ENCODE measurements at places on chromosomes 7 and 10.

DNA sequence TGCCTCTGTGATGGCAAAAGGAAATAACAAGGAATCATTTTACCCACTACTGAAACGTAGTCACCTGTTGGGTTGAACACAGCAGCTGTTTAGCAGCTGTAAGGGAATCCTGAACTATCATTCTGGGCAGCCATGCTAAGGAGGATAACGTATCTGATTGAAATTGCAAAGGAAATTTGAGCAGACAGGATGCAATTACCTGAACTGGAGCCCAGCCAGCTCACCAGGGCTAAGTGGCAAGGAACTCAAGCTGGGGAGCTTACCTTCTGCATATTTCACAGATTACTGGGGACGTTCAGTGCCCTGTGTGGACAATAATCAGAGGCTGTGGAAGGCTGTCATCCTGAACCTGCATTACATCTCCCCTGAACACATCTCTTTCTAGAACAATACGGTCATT lies 650.5 kb downstream of the SORCS3 start:
- no peak for DNase-seq

- no peak for DNase-seq
Measured at GRCh38 chr7:129334473-129334872, 99.8 kb upstream of the STRIP2 start.

DNA sequence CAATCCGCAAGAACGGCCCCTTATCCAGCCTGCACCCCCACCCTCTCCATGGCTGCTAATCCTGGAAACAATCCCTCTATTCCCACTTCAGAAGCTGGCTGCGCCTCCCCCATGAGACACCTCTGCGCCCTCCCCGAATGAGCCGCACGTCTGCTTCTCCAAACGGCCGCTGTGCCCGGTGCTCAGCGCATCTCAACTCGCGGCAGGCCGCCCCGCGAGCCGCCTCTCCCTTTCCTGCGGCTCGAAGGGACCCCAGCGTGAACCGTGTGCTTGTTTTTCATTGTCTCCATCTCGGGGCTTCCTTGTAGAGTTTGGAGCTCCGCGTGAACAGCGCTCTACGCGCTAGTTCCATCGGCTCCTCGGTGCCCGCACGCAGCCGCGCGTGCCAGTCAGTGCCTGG lies 20.8 kb upstream of the FXYD4 start:
- DNase-seq = no peak

GRCh38 chr10:77664008-77664407 lies 26.4 kb upstream of the KCNMA1 start:
- DNase-seq = no peak

DNA sequence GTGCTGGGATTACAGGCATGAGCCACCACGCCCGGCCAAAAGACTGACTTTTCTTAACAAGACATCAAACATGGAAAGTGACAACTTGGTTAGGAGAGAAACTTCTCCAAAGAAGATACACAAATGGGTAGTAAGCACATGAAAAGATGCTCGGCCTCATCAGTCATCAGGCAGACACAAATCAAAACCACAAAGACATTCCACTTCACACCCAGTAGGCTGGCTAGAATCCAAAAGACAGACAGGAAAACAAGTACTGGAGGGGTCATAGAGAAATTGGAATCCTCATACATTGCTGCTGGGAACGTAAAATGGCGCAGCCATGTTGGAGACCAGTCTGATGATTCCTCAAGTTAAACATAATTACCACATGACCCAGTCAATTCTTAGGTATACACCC lies 16.4 kb downstream of the SEPHS1 start:
- no peak for DNase-seq

- no peak for DNase-seq
Measured at GRCh38 chr10:26413375-26413774, 24.8 kb upstream of the APBB1IP start.

DNA sequence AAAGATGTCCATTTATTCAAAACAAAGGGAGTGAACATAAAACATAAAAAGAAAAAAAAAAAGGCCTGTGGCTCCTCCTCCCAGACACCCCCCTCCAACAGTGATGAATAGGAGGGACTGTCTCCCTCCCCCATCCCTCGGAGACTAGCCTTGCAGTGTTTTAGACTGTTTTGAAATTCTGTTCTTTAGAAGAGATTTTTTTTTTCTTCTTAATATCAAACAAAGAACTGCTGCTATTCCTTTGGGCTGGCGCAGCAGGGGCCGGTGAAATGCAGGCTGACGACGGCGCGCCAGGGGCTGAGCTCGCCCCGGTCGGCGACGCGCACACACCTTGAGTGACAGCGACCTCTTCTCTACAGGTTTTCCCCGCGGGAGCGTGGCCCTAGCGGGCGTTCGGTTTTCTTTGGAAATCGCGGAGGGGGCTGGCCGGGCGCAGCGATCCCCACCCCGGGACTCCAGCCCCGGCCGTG lies at the start of gene LANCL2:
Gene LANCL2, plus strand, starts transcription at position 133 of the 470 bp plus-strand sequence. CDS start 689 bp downstream, outside the sequence.
- DNase-seq = no peak

DNA sequence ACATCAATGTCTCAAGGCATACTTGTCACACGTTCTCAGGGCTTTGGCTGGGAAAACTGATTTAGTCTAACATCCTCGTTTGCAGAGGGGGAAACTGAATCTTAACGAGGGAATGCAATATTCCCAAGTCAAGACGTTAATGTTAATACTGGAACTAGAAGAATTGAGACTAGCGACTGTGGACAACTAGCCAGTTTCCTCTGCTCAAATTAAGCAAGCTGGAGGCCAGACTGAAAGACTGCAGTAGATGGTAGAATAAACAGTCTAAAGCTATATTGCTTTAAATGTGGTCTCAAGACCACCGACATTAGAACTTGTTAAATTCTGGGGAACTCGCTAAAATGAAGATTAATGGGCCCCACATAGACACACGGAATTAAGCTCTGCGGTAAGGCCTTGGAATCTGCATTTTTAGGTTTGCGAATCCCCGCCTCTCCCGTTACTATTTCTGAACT lies 639 bp upstream of the TFAM start:
- no peak for DNase-seq

- DNase-seq = no peak
Measured at GRCh38 chr7:16627236-16627635, 18.3 kb downstream of the ANKMY2 start.
